Thyroid gland (tissue), 4 donors: ENCODE measurements at places on chromosomes 5 and 9. TPM values are rescaled to one million over a fixed set of nuclear protein-coding genes. Genes with fewer than 3 reads are reported as not detected.

- no peak overlapping the region for H3K4me3 ChIP-seq
- H3K4me1 ChIP-seq: peaks cover 21% of the 10 kb centered on the region
- H3K27me3 ChIP-seq: no peaks in the 10 kb centered on the region
- H3K36me3 ChIP-seq: no peaks in the 10 kb centered on the region
- DNase-seq: peak; percentile 66
- H3K27ac ChIP-seq: peak overlapping the region; percentile 92
Observed at GRCh38 chr5:10289353-10289752, 18.3 kb downstream of the CMBL start.

DNA sequence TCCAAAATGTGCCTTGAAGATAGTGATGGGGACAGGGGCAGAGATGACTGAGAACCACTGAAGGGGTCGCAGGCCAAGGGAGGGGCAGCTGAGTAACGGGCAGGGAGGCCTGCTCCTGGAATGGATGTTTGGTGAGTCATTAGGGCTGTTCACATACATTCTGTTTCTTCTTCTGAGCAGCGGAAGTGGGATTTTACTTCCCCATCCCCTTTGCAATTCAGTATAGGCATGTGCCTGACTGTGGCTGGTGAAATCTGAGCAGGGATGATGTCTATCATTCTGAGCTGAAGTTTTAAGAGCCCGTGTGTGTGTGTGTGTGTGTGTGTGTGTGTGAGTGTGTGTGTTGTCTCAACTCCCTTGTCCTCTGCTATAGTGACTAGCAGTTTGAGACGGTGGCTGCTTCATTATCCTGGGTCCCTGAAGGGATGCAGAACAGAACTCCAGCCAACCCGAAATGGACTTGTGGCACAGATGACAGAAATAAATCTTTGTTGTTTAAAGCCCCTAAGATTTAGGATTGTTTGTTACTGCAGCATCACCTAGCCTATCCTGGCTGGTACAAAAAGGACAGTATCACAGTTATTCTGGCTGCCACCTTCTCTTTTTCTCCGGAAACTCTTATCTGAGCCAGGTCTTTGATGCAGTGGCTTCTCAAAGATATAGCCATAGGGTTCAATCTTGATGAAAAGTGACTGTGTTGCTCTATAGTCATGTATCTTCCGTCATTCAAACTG, 29.2 kb upstream of the TGFBI start:
- H3K27ac ChIP-seq: no peak overlapping the region
- DNase-seq: no peak
- H3K27me3 ChIP-seq: no peaks in the 10 kb centered on the region
- H3K4me3 ChIP-seq: no peak overlapping the region

DNA sequence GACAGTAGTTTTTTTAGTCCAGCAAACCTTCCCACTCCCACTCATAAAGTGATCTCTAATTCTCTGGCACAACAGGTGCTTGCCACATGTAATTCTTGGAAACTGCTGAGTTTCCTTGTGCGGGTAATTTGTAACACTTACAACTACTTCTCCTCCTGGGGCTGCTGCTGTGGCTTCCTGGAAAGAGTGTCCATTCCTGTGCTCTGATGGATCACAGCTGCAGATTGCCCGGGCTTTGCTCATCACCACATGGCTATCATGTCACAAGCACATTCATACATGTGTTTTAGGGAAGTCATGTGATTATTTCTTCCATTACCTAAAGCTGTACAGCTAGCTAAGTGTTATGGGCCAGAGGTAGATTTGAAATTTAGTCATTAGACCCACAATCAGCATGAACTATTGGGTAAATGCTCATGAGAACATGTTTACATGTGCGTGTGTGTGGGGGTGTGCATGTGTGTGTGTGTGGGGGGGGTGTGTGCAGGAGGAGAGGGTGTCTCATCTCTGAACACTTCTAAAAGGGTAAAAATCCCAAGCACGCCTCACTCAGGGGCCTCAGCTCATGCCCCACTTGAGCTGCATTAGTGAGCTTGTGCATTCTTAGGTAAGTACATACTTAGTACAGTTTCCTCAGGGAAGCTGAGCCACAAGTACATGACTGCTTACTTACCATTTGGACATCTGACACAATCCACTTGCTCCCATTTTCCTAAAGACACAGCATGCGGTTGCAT, 118.1 kb upstream of the CCDC112 start:
- no peak overlapping the region for H3K27ac ChIP-seq
- DNase-seq: peak; percentile 12
- no peaks in the 10 kb centered on the region for H3K4me1 ChIP-seq
- H3K4me3 ChIP-seq: no peak overlapping the region

Gene MSX2
- 0.29 TPM for total RNA-seq

GRCh38 chr9:102000956-102001355, 262.5 kb upstream of the GRIN3A start:
- peaks cover 14% of the 10 kb centered on the region for H3K4me1 ChIP-seq
- H3K27me3 ChIP-seq: no peaks in the 10 kb centered on the region
- no peak overlapping the region for H3K27ac ChIP-seq
- H3K4me3 ChIP-seq: no peak overlapping the region

DNA sequence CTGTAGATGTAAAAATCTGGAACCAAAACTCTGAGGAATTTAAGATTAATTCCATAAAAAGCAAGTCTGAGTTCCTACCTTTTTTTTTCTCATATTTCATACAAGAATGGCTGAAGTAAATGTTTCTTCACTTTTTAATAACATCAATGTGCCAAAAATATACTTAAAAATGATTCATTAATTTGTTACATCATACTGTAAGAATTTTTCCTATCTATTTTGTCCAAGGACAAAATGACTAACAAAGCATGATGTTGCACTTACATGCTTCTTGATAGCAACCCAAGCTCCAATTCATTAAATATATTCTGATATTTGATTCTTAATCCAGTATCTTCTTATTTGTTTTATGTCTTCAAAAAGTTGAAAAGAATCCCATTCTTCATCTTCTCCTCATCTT, 988.3 kb downstream of the TLE1 start:
- H3K4me1 ChIP-seq: no peaks in the 10 kb centered on the region
- H3K36me3 ChIP-seq: no peaks in the 10 kb centered on the region

Gene PCDHA5
- total RNA-seq: 0.42 TPM

- no peak for DNase-seq
- no peaks in the 10 kb centered on the region for H3K27me3 ChIP-seq
- peaks cover 65% of the 10 kb centered on the region for H3K36me3 ChIP-seq
- H3K4me1 ChIP-seq: peaks cover 7% of the 10 kb centered on the region
- H3K27ac ChIP-seq: no peak overlapping the region
- H3K4me3 ChIP-seq: no peak overlapping the region
Observed at GRCh38 chr9:124409410-124409809, 5.8 kb downstream of the PSMB7 start.

DNA sequence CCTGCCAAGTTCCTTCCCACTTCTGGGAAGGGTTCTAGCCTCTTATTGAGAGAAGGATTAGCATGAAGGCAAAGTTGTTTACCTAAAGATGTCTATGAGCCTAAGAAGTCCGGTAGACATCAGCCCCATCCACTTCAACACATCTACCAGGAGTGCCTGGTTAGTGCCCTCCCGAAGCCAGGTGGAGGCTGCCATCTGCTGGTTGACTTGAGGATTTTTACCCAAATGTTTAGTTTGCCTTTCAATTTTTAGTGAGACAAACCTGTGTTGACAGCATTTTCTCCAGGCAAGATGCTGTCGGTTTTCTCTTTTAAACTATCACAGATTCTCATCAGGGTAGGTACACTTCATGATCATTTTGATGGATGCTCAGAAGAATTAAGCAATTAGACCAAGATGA, 83.6 kb upstream of the TNFSF8 start:
- peaks cover 15% of the 10 kb centered on the region for H3K4me1 ChIP-seq
- H3K27ac ChIP-seq: no peak overlapping the region
- no peaks in the 10 kb centered on the region for H3K27me3 ChIP-seq
- H3K36me3 ChIP-seq: no peaks in the 10 kb centered on the region
- no peak overlapping the region for H3K4me3 ChIP-seq
- DNase-seq: peak; percentile 63

- no peaks in the 10 kb centered on the region for H3K27me3 ChIP-seq
- no peak overlapping the region for H3K4me3 ChIP-seq
- no peaks in the 10 kb centered on the region for H3K36me3 ChIP-seq
- H3K27ac ChIP-seq: no peak overlapping the region
- peaks cover 20% of the 10 kb centered on the region for H3K4me1 ChIP-seq
Observed at GRCh38 chr5:124264499-124264898, 481.9 kb downstream of the ZNF608 start.

- DNase-seq: no peak
- H3K27me3 ChIP-seq: no peaks in the 10 kb centered on the region
- H3K4me1 ChIP-seq: peaks cover 6% of the 10 kb centered on the region
- H3K36me3 ChIP-seq: no peaks in the 10 kb centered on the region
- no peak overlapping the region for H3K27ac ChIP-seq
Observed at GRCh38 chr5:73363911-73364730, 84.5 kb downstream of the FOXD1 start.

DNA sequence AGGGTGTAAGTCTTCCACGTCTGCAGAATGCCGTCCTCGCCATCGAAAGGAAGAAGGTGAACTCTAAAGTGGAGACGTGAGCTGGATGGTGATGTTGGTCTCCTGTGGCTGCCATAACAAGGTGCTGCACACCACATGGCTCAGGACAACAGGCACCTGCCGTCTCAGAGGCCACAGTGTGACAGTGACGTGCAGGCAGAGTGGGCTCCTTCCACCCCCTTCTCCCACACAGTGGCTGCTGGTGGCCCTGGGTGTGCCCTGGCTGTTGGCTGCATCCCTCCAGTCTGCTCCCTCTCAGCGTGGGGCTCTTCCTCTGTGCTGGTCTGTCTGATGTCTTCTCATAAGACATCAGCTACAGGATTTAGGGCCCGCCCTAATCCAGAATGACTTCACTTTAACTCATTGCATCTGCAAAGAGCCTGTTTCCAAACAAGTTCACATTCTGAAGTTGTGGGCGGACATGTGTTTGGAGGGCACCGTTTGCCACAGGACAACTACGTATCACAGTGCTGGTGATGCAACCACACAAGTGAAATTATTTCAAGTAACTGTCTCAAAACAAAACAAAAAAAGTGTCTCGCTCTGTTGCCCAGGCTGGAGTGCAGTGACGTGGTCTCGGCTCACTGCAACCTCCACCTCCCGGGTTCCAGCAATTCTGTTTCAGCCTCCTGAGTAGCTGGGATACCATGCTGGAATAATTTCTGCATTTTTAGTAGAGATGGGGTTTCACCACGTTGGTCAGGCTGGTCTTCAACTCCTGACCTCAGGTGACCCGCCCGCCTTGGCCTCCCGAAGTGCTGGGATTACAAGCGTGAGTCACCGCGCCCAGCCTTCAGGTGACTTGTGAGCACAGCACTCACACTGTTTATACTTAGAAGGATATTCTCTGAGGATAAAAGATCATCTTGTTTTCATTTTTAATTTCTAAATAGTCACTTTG, 31.2 kb upstream of the CLPTM1L start:
- no peaks in the 10 kb centered on the region for H3K27me3 ChIP-seq
- H3K4me3 ChIP-seq: no peak overlapping the region
- peaks cover 14% of the 10 kb centered on the region for H3K4me1 ChIP-seq
- H3K27ac ChIP-seq: no peak overlapping the region

Gene LCNL1
- total RNA-seq: not detected

DNA sequence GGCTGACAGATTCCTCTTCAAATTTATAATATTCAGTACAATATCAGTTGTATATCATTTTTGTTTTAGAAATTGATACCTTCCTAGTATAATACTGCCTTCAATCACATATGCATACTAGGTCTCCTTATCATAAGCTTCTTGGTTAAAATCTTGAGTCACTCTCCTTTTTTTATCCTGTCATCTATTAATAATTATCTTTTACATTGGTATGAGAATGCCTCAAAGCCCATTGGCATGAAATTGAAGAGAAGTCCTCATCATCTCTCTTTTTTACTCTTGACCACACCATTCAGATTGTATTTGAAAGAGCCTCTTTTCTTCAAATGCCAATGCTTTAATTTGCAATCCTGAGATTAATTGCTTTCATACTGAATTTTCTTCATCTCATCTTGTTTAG, 810.3 kb downstream of the BRINP1 start:
- H3K4me1 ChIP-seq: no peaks in the 10 kb centered on the region
- H3K36me3 ChIP-seq: no peaks in the 10 kb centered on the region
- no peak overlapping the region for H3K27ac ChIP-seq
- H3K4me3 ChIP-seq: no peak overlapping the region

GRCh38 chr9:115980502-115980901, 173.1 kb upstream of the PAPPA start:
- no peak overlapping the region for H3K27ac ChIP-seq
- no peak for DNase-seq
- H3K36me3 ChIP-seq: no peaks in the 10 kb centered on the region
- H3K4me3 ChIP-seq: no peak overlapping the region
- no peaks in the 10 kb centered on the region for H3K27me3 ChIP-seq

DNA sequence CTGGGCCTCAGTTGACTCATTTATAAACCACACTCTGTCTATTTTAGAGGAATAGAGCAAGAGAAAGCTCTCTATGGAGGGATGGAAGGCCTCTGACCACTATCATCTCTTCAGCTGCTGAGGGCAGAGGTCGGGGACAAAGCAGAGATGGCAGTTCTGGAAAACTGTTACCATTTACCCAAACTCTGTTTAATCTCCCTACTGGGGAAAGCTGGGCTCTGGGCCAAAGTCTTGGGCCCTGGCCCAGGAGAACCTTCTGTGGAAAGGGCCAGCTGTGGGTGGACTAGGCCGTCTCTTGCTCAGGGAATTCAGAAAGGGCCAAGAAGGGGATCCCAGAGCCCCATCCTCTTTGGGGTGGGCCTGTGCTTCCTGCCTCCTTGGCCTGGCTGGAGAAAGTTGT, 100.0 kb downstream of the PSD2 start:
- H3K27ac ChIP-seq: no peak overlapping the region
- no peaks in the 10 kb centered on the region for H3K27me3 ChIP-seq
- no peaks in the 10 kb centered on the region for H3K4me1 ChIP-seq
- no peaks in the 10 kb centered on the region for H3K36me3 ChIP-seq
- H3K4me3 ChIP-seq: no peak overlapping the region
- DNase-seq: no peak

Gene RUSC2
- 27.7 TPM for total RNA-seq

Gene NR2F1-AS1
- 13.8 TPM for total RNA-seq

Gene SMIM33
- not detected for total RNA-seq

Gene MAT2B
- total RNA-seq: 103 TPM

GRCh38 chr9:113707953-113708695, 168.0 kb upstream of the ZNF618 start:
- no peak overlapping the region for H3K4me3 ChIP-seq
- peak overlapping the region; percentile 2 for H3K27ac ChIP-seq
- no peaks in the 10 kb centered on the region for H3K36me3 ChIP-seq
- H3K4me1 ChIP-seq: peaks cover 35% of the 10 kb centered on the region
- no peaks in the 10 kb centered on the region for H3K27me3 ChIP-seq

DNA sequence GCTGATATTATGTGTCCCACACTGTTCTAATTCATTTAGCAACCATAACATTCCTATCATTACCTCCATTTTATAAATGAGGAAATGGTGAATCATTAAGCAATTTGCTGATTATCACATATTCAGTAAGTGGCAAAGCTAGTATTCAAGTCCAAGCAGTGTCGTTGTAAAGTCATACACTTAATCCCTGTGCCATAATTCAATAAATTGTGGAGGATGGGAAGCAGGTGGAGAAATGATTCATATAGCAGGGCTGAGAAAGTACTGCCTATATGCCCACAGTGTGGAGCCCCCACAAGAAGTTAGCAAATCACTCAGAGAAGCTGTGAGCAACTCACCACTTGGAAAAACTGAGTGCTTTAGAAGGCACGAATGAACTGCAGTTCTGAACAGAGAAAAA, 691.0 kb downstream of the PTPRD start:
- H3K27me3 ChIP-seq: no peaks in the 10 kb centered on the region
- no peaks in the 10 kb centered on the region for H3K36me3 ChIP-seq
- no peak for DNase-seq
- no peak overlapping the region for H3K27ac ChIP-seq

- no peak within 1 kb of the TSS for H3K4me3 ChIP-seq
- no peak within 1 kb of the TSS for H3K27ac ChIP-seq
- H3K4me1 ChIP-seq: no peaks in the 10 kb centered on the region
- no peaks in the 10 kb centered on the region for H3K27me3 ChIP-seq
Observed at GRCh38 chr5:157108976-157109375, at the start of gene HAVCR2. Gene HAVCR2 (minus strand): TSS chr5:157109044. CDS start chr5:157108983, 61 bp downstream.

Gene COL15A1
- 10.8 TPM for total RNA-seq
